ENCODE measurements at places on chromosomes 3 and 15.

DNA sequence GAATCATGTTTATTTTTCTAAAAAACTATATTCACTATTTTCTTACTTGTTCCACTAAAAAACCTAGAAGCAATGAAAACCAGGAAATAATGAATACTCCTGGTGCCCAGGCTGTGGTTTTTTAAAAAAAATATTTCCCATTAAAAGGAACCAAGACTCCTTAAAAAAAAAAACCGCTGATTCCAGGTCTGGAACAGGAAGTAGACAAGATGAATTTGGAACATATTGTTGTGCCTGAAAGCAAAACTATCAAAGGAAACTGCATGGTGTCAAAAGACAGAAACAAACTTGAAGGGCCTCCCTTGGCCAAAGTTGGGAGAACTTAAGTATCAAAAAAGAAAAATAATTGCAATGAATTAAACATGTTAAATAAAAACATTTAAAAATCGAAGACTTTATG, 245.3 kb upstream of the P2RY1 start:
- no peak for DNase-seq

DNA sequence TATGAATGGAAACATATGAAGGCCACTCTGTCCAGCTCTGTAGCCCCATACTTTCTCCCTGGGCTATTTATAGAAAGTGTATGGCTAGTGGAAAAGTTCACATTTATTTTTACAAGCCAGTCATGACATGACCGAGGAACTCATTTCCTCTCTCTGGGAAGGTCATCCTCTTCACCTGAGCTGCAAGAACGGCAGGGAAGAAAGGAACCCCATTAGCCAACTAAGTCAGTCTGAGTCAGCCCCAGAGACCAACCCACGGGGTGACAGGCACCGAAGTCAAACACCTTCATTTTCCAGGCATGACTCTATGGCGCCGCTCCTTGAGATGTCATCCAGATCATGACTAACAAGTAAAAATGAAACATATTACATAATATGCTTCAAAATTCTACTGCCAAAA, 4.8 kb downstream of the PAQR9 start:
- peak; percentile 71 for DNase-seq

DNA sequence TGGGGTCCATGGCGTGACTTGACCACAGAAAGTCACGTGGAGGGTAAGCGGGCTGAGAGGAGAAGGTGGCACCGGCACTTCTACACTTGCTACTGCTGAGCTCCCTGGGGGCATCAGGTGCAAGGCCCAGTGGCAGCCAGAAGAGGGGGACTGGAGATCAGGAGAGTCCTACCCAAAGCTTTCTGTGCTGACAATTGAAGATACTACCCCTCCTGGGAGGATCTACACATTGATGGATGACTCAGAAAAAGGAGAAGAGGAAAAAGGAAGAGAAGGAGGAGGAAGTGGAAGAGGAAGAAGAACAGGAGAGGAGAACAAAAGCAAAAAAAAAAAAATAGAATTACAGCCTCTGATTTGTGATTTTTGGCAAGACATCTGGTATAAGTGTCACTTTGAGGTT, 41.2 kb downstream of the MYO5C start:
- DNase-seq: no peak

- no peak for DNase-seq
These were observed 30.3 kb upstream of the C15orf39 start for GRCh38 chr15:75171408-75171807.

DNA sequence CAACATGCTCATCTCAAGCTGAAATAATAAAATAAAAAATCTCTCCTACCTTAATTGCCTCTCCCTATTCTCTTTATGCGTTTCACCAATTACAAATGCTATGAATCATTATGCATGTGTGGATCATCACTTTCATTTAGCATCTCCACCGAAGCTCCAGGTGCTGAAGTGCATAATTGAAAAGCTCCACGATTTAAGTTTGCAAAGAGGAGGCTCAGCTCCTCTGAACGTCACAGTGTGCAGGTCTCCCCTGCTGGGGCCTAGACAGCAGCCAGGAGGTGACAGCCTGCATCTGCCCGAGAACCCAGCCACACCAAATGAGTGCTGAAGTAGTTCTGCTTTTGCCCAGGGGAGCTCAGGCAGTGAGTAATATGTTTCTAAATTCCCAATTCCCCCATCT, 60.5 kb upstream of the GLCE start:
- DNase-seq: no peak

- no peak for DNase-seq
These were observed 17.5 kb downstream of the VGLL3 start for GRCh38 chr3:86973440-86973839.

- DNase-seq: no peak
These were observed 445 bp downstream of the LMOD3 start for GRCh38 chr3:69121950-69122349.

DNA sequence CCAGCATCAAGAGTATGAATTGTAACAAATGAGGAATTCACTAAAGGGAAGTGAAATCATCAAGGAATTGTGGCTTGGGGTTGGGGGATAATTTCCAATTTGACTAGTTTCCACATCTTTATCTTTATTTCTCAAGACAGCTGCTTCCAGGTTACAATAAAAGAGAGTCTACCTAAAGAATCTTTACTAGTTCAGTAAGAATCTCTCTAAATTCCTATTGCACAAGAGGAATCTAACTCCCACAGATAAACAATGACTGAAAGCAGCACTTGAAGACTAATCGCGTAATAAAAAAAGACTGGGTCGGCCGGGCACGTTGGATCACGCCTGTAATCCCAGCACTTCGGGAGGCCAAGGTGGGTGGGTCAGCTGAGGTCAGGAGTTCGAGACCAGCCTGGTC, 194.4 kb downstream of the KBTBD8 start:
- DNase-seq: no peak

DNA sequence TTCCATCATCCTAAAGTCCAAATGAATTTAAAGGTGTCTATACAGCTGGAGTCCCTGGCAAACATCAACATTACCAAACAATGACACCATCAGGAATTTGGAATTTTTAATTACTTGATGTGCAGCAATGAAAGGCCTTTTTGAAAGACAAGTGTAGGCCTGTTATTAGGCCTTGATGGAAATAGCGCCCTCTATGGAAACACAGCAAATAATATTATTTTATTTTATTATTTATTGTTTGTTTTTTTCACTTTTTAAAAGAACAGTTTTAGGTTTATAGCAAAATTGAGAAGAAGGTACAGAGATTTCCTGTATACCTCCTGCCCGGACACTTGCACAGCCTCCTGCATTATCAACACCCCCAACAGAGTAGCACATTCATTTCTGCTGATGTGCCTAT, 18.1 kb upstream of the OR5AC2 start:
- peak; percentile 6 for DNase-seq

GRCh38 chr3:58946875-58947274, 103.0 kb downstream of the CFAP20DC start:
- DNase-seq: no peak

DNA sequence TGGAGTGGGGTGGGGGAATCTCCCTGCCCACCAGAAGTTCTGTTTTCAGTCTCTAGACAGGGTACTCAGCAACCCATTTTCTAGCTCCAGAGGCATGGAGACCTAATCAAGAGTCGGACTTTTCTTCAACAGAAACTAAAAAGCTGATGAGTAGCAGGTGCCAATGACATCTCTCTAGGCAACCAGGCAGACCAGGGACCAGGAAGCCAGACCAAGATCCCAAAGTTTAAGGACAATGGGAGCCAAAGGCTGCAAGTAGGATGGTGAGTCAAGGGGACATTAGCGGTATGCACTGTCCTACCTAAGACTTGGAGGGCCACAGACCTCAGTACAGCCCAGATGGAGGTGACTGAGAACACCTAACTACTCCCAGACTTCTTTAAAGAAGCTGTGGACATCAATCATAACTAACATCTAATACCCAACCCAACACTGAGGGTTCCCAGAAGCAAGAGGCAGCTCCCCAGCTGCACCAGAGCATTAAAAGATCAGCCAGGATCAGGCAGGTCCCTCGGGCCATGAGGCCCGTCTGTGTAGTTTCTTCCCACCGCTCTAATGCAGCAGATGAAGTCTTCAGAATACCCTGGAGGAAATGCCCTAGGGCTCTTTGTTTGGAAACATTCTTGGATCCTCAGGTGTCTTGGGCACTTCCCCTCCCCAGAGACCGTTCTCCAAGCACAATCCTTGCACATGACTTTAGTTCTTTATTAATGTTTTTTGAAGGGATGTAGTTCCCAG, 979 bp downstream of the CCDC71 start:
- no peak for DNase-seq

DNA sequence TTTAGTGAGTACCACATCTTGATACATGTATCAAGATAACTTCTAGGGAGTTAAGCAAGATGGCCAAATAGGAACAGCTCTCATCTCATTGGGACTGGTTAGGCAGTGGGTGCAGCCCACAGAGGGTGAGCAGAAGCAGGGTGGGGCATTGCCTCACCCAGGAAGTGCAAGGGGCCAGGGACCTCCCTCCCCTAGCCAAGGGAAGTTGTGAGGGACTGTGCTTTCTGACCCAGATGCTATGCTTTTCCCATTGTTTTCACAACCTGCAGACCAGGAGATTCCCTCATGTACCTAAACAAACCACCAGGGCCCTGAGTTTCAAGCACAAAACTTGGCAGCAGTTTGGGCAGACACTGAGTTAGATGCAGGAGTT, 665.0 kb upstream of the CBLB start:
- no peak for DNase-seq

GRCh38 chr3:52880047-52880446, 17.3 kb downstream of the STIMATE start:
- DNase-seq: no peak

- peak; percentile 15 for DNase-seq
These were observed 23.7 kb downstream of the CFAP92 start for GRCh38 chr3:128969993-128970739.

DNA sequence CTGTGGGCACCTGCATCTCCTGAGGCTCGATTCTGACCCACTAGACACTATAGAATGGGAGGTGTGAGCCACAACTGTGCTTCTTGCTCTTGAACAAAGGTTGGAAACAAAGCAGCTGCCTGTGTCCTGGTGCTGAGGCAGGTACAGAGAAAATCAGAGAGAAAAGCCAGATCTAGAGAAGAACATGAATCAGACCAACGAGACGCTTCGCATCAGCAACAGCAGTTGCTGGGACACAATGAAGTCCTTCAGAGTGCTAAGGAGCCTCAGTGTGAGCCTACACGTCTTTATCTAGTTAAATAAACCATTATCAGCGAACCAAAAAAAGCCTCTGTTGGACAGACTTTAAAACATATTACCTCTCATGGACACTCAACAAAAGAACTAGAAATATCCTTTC, 86.3 kb upstream of the MEX3B start:
- no peak for DNase-seq

- DNase-seq: no peak
These were observed 132.7 kb downstream of the CD47 start for GRCh38 chr3:107958146-107958545.

GRCh38 chr3:129266651-129267050, 12.0 kb upstream of the HMCES start:
- DNase-seq: no peak

- no peak for DNase-seq
These were observed 170.3 kb upstream of the CGNL1 start for GRCh38 chr15:57205996-57206395.

- DNase-seq: no peak
These were observed 379.1 kb upstream of the PROK2 start for GRCh38 chr3:72163809-72164634.

- DNase-seq: no peak
These were observed 201.7 kb downstream of the MEIS2 start for GRCh38 chr15:36898536-36899126.

- DNase-seq: no peak
These were observed 470.4 kb downstream of the LPP start for GRCh38 chr3:188624384-188624783.

- DNase-seq: no peak
These were observed 150.5 kb upstream of the PRR20G start for GRCh38 chr3:127438371-127438770.

GRCh38 chr3:177250151-177250550, 52.9 kb upstream of the TBL1XR1 start:
- no peak for DNase-seq

DNA sequence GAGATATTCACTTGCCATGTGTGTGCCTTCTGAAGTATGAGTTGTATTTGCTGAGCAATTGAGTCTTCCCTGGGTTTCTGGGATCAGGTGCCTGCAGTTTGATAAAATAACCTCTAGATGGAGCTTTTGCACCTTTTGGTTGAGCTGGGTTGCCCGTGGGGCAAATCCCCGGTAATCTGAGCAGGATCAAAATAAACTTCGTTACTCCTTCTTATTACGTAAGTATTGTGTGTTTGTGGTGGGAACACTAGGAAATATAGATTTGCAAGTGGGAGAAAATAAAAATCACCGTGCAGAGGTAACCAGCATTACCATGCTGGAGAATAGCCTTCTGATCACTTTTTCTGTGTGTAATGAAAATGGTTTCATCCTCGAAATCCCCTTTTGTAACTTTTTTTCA, 277.4 kb upstream of the NR2E3 start:
- DNase-seq: peak; percentile 10

- no peak for DNase-seq
These were observed 1.2 kb downstream of the ANXA2 start for GRCh38 chr15:60396560-60396957.

- DNase-seq: no peak
These were observed 191.1 kb downstream of the PDZRN3 start for GRCh38 chr3:73433687-73434086.

- no peak for DNase-seq
These were observed 498.7 kb downstream of the CNTN6 start for GRCh38 chr3:1591327-1592028.

GRCh38 chr15:36901012-36901411, 199.3 kb downstream of the MEIS2 start:
- no peak for DNase-seq

GRCh38 chr3:188926111-188926510, 245.7 kb upstream of the TPRG1 start:
- no peak for DNase-seq

DNA sequence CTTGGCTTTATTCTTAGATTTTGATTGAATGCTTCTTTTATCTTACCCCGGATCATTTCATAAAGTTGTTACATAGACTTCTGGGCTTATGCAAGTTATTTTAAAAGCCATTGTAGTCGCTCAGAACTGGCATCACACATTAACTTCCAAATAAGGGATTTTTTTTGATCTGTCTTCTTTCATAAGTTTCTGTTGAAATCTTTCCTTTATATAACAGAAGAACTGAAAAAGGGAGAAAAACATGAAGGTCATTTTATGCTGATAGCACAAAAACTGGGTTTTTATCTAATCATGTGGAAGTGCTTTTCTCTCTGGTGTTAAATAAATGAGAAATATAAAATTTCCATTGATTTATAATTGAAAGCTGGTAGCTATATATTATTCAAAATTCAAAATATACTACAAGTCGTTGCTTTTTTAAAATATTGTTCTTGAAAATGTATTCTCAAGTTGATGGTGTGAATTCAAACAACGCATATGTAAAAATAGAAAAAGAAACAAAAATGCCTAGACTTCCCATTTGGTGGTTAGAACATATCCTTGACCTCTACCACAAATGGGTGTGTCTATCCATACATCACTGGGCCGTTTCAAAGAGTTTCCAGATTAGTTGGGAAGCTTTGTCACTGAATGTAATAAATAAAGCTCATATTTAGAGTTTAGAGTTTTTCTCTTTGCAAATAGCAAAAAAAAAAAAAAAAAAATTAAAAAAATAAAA, 258.3 kb upstream of the ZPLD1 start:
- no peak for DNase-seq

- peak; percentile 72 for DNase-seq
These were observed 11.0 kb downstream of the TEX264 start for GRCh38 chr3:51682079-51682478.

- no peak for DNase-seq
These were observed 1.5 kb downstream of the GLB1 start for GRCh38 chr3:33095436-33095835.

Data from HCT116 (cell line).